Femur (tissue), 1 donor: ENCODE measurements at places on chromosomes 5 and 9.

- no peak for DNase-seq
Measured at GRCh38 chr5:52777186-52777585, 10.5 kb upstream of the ITGA1 start.

GRCh38 chr9:130898552-130898852 is 1.9 kb upstream of the QRFP start:
- DNase-seq = no peak

- no peak for DNase-seq
Measured at GRCh38 chr5:73967347-73967746, 341.4 kb downstream of the ARHGEF28 start.

- no peak for DNase-seq
Measured at GRCh38 chr5:9927521-9927997, 297.4 kb upstream of the TAS2R1 start.

DNA sequence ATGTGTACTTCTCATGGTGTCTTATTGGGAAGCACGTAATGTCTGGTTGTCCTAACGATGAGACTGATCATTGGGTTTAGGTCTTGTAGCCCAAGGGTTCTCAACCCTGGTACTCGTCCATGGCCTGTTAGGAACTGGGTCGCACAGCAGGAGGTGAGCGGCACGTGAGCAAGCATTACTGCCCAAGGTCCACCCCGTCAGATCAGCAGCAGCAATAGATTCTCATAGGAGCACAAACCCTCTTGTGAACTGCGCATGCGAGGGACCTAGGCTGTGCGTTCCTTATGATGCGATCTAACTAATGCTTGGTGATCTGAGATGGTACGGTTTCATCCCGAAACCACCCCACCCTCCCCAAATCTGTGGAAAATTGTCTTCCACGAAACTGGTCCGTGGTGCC is 33.5 kb downstream of the CNOT6 start:
- DNase-seq = no peak

DNA sequence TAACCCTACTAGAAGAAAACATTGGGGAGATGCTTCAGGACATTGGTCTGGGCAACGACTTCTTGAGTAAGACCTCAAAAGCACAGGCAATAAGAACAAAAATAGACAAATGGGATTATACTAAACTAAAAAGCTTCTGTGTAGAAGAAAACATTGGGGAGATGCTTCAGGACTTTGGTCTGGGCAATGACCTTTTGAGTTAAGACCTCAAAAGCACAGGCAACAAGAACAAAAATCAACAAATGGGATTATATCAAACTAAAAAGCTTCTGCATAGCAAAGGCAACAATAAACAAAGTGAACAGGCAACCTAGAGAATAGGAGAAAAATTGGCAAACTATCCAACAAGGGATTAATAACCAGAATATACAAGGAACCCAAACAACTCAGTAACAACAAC is 3.7 kb downstream of the MRPL50 start:
- DNase-seq = no peak

- DNase-seq = no peak
Measured at GRCh38 chr9:70228611-70229010, 30.2 kb upstream of the SMC5 start.

DNA sequence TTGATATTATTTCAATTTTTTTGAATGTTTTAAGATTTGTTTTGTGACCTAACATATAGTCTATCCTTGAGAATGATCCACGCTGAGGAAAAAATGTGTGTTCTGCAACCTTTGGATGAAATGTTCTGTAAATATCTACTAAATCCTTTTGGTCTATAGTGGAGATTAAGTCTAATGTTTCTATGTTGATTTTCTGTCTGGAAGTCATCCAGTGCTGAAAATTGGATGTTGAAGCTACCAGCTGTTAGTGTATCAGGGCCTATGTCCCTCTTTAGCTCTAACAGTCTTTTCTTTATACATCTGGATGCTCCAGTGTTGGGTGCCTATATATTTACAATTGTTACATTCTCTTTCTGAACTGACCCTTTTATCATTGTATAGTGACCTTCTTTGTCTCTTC is 422.3 kb downstream of the TMEM232 start:
- DNase-seq = no peak

DNA sequence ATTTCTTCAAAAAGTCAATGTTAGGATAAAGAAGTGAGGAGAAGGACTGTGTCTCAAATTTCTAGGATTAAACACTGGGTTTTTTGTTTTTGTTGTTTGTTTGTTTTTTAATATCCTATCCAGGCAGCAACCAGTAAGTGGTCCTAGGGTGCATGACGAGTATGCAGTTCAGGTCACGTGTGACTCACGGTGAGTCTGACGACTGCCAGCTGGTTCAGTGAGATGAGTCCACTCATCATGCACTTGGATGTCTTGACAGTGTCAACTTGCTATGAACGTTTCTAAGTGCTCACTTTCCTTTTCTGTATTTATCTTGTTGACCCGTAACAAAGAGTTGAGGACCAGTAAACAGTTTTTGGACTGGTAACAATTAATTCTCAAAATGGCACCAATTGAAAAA is 32.7 kb downstream of the ATG10 start:
- DNase-seq = no peak

- DNase-seq = peak; percentile 66
Measured at GRCh38 chr9:134474055-134474370, 147.8 kb downstream of the RXRA start.
